ENCODE measurements at places on chromosomes 1 and 21. TPM values are rescaled to one million over a fixed set of nuclear protein-coding genes. Genes with fewer than 3 reads are reported as not detected.

- H3K4me3 ChIP-seq: no peak overlapping the region
- peaks cover 73% of the 10 kb centered on the region for H3K36me3 ChIP-seq
- H3K4me1 ChIP-seq: no peaks in the 10 kb centered on the region
Measured at GRCh38 chr1:243580984-243581383, 269.1 kb downstream of the AKT3 start.

SYDE2 gene
- total RNA-seq: 42.4 TPM

KANK4 gene
- 34.3 TPM for total RNA-seq

CD5L gene
- not detected for total RNA-seq

FGGY gene
- 26.8 TPM for total RNA-seq

GRIK3 gene
- not detected for total RNA-seq

CD58 gene
- total RNA-seq: 8.0 TPM

DNA sequence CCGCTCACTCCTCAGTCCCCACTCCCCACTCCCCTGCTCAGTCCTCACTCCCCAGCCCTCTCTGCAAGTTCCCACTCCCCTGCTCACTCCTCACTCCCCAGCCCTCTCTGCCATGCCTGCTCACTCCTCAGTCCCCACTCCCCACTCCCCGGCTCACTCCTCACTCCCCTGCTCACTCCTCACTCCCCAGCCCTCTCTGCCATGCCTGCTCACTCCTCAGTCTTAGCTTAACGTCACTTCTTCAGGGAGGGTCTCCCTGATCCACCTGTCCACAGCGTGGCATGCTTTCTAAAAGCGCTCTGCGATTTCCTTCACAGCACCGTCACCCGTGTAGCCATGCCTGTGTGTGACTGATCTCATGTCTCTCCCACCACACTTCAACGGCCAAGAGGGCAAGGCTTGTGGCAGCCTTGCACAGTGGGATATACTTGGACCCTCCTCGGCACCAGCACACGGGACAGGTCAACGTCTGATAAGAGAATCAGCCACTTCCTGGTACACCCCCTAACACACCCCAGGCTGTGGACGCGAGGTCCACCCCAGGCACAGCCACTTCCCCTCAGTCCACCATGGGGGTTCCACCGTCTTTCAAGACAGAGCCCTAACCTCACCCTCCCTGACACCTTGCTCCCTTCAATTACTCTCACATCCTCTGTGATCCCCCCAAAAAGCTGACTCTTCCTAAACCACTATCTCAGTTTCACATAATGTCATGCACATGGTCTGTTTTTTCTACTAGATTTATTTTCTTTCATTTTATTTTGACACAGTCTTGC is 14.0 kb downstream of the PRDM15 start:
- no peak for DNase-seq
- H3K4me1 ChIP-seq: peaks cover 2% of the 10 kb centered on the region
- H3K27me3 ChIP-seq: no peaks in the 10 kb centered on the region
- no peak overlapping the region for H3K4me3 ChIP-seq
- no peak overlapping the region for H3K27ac ChIP-seq

TRIM46 gene
- total RNA-seq: 6.3 TPM
